ENCODE measurements at places on chromosomes 3 and 15.

- no peak for DNase-seq
Observed at GRCh38 chr3:134034005-134034785, 4.5 kb upstream of the SLCO2A1 start.

DNA sequence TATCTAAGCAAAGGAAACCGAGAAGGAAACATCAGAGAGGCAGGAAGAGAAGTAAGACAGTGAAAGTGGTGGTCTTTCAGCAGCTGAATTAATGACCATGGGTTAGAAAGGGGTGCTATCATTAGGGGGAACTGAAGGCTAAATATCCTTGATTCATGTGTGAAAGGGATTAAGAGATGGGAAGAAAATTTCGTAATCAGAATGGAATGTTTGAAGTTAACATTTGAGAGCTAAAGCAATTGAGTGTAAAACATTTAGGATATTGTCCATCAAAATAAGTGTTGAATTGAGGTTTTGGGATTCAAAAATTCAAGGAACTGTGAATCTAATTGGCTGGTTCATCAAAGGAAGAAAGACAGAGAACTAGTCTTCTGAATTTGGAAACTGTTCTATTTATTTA is 4.1 kb upstream of the ECT2 start:
- DNase-seq, result no peak

DNA sequence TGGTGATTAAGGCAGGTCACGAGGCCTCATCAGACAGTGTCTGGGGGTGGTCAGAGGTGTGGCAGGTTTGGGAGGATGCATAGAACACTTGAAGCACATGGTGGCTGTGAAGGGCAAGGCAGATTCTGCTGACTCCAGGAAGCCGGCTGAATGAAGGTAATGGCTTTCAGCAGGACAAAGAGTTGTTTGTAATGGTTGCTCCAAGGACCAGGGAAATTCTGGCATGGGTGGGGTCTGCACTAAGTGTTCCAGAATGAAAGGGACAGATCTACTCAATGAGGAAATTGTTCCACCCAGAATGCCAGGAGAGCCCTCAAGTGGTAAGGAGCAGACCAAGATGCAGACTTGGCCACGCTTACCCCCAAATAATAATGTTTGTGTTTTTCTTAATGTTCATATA is 70.7 kb upstream of the ACAD9 start:
- DNase-seq, result no peak

- no peak for DNase-seq
Observed at GRCh38 chr15:68484696-68485400, 52.9 kb upstream of the ITGA11 start.

DNA sequence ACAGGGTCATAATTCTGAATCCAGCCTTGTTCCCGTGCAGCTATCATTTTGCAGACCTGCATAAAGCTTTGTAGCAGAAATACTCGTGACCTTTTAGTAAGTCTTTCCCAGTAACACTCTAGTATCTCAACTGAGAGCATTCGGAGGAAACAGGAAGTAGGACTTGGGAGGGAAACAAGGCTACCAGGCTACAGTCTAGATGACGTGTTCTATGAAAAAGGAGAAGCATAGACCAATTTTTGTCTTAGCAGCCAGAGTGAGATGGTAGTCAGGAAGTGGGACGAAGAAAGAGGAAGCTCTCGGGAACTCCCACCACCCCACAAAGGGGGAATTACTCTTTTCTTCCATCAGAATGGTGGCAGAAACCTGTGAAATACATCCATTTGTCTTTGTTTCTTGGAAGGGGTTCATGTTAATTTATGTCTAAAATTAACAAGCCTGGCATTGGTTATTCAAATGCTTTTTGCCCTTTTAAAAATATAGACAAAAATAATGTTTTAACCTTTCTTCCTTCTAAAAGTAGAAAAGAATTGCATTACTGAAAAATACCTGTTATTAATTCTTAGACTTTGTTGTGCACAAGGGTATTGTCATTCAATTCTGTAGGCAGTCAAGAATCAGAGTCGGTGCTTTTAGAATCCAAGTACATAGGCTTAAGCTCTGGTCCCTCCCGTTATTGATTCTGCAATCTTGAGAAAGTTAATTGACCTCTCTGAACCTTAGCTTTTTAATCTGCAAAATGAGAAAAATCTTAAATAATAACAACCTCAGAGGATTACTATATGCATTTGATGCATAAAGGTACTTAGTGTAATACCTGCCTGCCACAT is 1.6 kb upstream of the SUCNR1 start:
- DNase-seq, result no peak

DNA sequence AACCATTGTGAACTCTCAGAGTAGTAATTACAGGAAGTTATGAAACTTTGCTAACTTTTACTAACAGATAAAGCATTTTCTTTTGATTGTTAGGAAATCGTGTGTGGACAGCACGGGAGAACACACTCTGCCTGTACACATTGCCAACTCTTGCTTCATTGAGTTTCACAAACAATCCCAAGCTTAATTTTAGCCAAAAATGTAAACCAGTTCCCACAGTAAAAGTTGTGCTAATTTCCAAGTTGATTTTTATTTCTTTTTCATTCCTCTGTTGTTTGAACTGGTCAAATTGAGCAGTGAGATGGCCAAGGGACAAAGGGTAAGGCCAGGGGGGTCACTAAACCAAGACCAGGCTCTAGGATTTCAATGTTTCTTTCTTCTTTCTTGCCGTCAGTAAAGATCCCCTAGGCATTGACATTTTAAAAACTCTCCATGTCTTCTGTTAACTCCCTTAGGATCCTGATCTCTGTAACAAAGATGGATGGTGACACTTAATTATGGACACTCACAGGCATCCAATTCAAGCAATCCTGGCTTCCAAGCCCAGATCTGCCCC is 414.9 kb downstream of the RBMS3 start:
- peak; percentile 8 for DNase-seq
